ENCODE measurements at places on chromosomes 4 and X. TPM values are rescaled to one million over a fixed set of nuclear protein-coding genes. Genes with fewer than 3 reads are reported as not detected.

Gene CPE
- total RNA-seq, result 6.3 TPM

Gene MUC7
- not detected for total RNA-seq

Gene KCNIP4
- total RNA-seq, result not detected

Gene MAGEB17
- not detected for total RNA-seq

Gene CTAG2
- not detected for total RNA-seq

Gene ATOH1
- not detected for total RNA-seq

Gene CORIN
- total RNA-seq, result 2.0 TPM

Gene HPRT1
- total RNA-seq, result 15.4 TPM

Gene STARD8
- total RNA-seq, result 0.98 TPM

Gene F8A2
- not detected for total RNA-seq

Gene SULT1E1
- 0.44 TPM for total RNA-seq

Gene ZNF732
- total RNA-seq, result not detected

Gene HSFX3
- total RNA-seq, result not detected

Gene SYTL4
- total RNA-seq, result 2.0 TPM

Gene ARMCX6
- 19.7 TPM for total RNA-seq

Gene SRPK3
- total RNA-seq, result 0.12 TPM

Gene DIPK2B
- total RNA-seq, result 2.6 TPM

Gene PITX2
- total RNA-seq, result not detected

Gene TMSB15C
- 0.73 TPM for total RNA-seq

Gene ANKRD17
- total RNA-seq, result 37.4 TPM

Measured in cardiac ventricle fibroblast (primary cell).